Ureter (tissue), 1 donor: ENCODE measurements at places on chromosomes 13 and 19. TPM values are rescaled to one million over a fixed set of nuclear protein-coding genes. Genes with fewer than 3 reads are reported as not detected.

- DNase-seq = no peak
These were observed 41.3 kb downstream of the DPF1 start for GRCh38 chr19:38182536-38183210.

DNA sequence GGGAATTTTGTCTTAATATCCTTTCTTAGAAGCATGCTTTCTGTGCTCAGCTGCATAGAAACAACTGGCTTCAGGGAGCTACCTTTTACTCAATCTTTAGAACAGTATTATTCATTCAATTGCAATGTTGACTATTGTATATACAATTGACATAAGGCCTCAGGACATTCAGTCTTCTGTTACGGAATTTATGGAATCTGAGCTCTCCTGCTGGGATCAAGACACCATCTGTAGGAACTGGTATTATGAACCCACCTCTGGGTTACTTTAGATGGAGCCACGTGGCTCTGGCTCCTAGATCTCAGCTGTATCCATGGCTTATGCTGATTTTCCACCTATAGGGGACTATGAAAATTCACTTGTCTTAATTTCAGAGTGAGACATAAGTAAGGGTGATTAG lies 716.2 kb upstream of the GPC6 start:
- DNase-seq = no peak

GRCh38 chr19:28535352-28535775 lies 677.6 kb downstream of the UQCRFS1 start:
- no peak for DNase-seq

DNA sequence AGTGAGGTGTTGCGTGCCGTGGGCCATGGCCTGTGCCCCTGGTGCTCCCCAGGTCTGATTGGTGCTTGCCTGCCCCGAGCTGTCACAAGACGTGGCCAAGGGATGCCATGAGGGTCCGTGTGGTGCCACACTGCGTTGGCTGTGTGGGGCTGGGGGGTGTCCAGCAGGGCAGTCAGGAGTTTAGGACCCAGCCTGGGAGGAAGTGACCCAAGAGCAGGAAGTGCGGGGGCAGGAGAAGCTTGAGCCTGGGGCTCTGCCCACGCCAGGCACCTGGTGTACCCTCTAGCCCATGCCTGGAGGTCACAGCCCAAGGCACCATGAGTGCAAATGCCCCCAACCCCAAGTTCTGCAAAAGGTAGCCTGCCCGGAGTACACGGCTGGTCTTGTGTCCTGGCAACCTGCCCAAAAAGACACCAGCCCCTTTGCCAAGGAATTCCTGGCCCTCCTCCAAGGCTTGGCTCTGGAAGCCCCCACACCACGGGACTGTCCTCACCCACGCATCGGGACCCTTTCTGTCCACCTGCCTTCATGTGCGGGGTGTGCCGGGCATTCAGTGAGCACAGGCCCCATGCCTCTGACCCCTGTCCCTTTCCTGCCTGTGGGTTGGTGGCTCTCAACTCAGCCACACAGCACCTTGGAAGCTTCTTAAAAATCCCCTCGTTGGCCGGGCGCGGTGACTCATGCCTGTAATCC lies 24.9 kb downstream of the MPND start:
- DNase-seq = no peak

DNA sequence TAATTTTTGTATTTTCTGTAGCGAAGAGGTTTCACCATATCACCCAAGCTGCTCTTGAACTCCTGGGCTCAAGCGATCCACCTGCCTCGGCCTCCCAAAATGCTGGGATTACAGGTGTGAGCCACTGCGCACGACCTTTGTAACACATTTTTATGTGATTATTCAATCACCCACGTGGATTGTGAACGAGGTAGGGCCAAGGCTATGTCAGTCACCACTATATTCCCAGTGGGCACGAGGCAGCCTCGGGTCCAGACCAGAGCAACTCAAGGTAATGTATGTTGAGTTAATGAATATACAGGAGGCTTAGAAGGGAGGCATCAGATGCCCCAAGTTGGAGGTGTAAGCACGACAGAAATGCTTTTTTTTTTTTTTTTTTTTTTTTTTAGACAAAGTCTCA lies 8.9 kb downstream of the PTGIR start:
- no peak for DNase-seq

DNA sequence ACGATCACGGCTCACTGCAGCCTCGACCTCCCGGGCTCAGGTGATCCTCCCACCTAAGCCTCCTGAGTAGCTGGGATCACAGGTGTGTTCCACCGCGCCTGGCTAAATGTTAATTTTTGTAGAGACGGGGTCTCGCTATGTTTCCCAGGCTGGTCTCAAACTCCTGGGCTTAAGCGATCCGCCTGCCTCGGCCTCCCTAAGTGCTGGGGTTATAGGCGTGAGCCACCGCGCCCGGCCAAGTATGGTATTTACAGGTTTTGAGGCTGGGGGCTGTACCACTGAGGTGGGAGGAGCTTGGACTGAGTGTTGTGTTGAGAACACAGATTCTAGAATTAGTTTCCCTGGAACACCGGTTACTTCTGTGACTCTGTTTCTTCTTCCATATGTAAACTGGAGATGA lies 452 bp upstream of the PPM1N start:
- no peak for DNase-seq

MBD3L3 gene
- not detected for total RNA-seq

- no peak for DNase-seq
These were observed 99.2 kb downstream of the SLC7A1 start for GRCh38 chr13:29496241-29496712.

GRCh38 chr19:45200568-45200967 lies 22.0 kb downstream of the BLOC1S3 start:
- no peak for DNase-seq

DNA sequence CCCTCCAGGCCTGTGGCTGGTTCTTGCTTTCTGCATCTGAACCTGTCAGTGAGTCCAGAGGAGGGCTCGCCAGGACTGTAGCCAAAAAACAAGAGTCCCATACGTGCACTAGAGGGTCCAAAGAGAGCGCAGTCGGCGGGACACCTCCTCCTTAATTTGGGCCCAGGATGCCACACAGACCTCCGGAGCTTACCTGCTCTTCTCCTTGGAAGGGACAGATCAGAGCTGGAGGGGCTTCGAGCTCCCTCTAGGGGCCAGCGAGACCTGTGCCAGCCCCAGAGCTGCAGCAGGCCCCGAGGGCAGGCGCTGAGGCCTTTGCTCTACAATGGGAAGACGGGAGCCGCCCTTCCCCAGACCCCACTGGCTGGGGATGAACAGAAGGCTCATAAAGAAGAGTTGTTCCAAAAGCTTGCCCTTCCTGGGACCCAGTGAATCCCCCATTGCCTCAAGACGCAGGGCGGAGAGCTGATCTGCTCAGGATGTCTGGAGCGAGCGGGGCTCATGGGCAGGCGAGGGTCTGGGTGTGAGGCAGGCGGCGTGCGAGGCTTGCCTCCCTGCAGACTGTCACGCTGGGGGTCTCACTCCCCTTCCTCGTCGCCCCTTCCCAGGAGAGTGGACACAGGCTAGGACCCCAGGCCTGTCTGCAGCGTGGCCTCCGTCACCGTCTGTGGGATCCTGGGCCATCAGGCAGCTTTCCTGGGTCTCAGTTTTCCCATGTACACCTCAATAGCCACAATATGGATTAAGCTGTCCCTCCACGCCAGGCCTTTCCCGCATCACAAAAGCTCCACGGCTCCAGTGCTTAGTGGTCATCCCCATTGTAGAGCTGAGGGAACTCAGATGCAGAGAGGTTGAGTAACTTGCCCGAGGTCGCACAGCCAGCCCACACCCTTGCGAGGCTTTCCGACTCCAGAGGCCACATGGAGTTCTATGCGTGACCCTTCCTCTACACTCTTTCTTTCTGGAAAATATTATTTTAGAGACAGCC lies 46.9 kb upstream of the VSTM2B start:
- peak; percentile 41 for DNase-seq

GRCh38 chr13:93660391-93661063 lies 433.9 kb downstream of the GPC6 start:
- DNase-seq = no peak
